SK-N-SH (cell line): ENCODE measurements at places on chromosomes 1 and 21. TPM values are rescaled to one million over a fixed set of nuclear protein-coding genes. Genes with fewer than 3 reads are reported as not detected.

- no peak for DNase-seq
Measured at GRCh38 chr1:48649880-48650279, 126.8 kb downstream of the BEND5 start.

GRCh38 chr1:41009466-41009865 is 12.1 kb downstream of the SLFNL1 start:
- no peak for DNase-seq

DNA sequence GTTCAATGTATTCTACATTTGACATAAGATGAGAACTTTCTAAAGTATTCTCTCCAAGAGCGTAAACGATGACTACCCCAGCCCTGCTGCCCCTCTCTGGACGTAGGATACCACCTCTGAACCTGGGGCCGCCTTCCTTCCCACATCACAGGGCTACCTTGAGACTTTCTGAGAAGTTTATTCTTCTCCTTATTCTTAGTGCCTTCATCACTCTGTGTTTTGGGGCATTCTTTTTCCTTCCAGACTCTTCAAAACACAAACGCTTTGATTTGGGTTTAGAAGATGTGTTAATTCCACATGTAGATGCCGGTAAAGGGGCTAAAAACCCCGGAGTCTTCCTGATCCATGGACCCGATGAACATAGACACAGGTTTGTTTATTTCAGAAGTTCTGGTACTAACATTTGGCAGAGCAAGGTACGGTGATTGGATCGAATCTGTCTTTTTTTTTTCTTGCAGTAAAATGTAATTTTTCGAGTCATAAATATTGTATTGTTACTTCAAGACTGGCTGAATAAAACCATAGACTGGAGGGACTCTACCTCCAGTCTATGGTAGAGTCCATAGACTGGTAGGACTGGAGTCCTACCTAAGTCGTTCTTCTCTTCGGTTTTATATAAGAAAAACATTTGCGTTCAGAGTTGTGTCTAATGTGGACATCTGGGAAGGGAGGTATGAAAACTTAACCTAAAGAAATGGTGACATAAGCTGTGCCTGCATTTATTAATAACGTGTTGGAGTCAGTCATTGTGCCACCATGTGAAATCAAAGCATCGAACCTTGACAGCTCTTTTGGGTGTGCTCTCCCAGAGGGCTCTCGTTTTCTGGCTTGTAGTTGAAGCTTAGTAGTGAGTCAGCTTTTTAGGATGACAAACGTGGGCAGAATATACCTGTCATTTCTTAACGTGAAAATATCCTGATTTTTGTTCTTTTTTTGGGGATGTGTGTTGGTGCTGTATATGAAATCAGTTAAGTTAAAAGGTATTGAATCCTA is 1.2 kb downstream of the MAN1A2 start:
- DNase-seq, result no peak

GRCh38 chr1:52424231-52424636 is 19.8 kb downstream of the PRPF38A start:
- DNase-seq, result no peak

GRCh38 chr1:224660074-224660473 is 44.0 kb downstream of the CNIH3 start:
- DNase-seq, result no peak

GRCh38 chr1:88275259-88275862 is 408.7 kb upstream of the PKN2 start:
- DNase-seq, result no peak

GRCh38 chr1:205266611-205267305 is 39.0 kb downstream of the TMCC2 start:
- DNase-seq, result no peak

DNA sequence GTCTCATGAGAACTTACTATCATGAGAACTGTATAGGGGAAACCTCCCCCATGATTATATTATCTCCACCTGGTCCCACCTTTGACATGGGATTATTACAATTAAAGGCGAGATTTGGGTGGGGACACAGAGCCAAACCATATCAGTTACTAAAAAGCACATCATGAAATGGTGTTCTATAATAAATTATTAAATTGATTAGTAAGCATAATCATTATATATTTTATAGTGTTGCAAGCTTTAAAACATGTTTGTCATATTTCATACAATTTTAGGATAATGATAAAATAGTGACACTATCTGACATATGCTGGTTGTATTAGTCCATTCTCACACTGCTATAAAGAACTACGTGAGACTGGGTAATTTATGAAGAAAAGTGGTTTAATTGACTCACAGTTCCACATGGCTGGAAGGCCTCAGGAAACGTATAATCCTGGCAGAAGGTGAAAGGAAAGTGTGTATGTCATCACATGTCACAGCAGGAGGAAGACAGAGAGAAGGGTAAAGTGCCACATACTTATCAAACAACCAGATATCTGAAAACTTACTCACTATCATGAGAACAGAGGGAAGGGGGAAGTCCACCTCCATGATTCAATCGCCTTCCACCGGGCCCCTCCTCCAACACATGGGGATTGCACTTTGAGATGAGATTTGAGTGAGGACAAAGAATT is 539.2 kb upstream of the OLFM3 start:
- DNase-seq, result no peak

DNA sequence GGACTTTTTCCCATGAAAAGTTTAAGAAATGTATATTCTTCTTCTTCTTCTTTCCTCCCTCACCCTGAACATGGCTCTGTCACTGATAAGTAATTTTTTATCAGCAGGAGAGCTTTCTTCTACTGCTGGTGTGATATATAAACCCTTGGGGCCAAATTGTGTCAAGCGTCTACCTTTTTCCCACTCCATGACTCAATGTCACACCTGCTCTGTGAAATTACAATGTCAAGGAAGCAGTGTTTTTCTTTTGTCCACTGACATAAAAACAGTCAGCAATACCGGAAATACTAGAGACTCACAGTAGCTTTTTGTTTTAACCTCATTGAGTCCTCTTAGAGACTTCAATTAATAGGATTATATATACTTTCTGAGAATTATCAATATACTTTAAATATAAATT is 416.2 kb upstream of the ADGRL4 start:
- DNase-seq, result no peak

GRCh38 chr1:81073580-81073979 is 727.2 kb upstream of the ADGRL2 start:
- no peak for DNase-seq

DNA sequence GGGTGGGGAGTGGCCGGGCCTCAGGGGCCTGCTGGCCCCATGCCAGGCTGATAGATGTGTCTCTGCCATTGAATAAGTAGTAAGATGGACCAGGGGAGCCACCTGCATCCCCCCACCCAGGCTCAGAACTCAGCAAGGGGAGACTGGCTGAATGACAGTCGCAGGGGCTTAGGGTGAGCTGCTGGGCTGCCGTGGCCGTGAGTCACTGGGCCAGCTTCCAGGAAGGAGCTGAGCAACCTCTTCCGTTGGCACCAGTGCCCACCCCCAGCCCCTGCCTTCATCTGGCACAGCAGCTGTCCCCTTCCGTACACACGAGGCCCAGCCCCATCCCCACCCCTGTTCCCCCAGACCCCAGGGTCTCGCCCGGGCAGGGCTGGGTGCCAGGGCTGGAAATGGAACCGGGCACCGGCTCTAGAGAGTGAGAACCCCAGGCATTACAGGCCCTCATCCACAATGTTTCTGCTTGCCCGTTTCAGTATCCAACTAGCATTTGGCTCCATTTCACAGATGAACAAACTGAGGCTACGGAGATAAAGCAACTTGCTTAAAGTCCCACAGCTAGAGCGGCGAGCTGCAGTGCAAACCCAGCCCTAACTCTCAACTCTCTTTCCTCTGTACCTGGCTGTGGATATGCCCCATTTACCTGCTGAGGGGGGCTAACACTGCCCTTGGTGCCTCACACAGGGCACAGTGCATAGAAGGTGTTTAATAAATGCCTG is 10.2 kb downstream of the WNT4 start:
- no peak for DNase-seq

- no peak for DNase-seq
Measured at GRCh38 chr21:21383126-21383525, 384.9 kb downstream of the NCAM2 start.

- DNase-seq, result no peak
Measured at GRCh38 chr1:65002156-65002507, 35.8 kb upstream of the JAK1 start.

DNA sequence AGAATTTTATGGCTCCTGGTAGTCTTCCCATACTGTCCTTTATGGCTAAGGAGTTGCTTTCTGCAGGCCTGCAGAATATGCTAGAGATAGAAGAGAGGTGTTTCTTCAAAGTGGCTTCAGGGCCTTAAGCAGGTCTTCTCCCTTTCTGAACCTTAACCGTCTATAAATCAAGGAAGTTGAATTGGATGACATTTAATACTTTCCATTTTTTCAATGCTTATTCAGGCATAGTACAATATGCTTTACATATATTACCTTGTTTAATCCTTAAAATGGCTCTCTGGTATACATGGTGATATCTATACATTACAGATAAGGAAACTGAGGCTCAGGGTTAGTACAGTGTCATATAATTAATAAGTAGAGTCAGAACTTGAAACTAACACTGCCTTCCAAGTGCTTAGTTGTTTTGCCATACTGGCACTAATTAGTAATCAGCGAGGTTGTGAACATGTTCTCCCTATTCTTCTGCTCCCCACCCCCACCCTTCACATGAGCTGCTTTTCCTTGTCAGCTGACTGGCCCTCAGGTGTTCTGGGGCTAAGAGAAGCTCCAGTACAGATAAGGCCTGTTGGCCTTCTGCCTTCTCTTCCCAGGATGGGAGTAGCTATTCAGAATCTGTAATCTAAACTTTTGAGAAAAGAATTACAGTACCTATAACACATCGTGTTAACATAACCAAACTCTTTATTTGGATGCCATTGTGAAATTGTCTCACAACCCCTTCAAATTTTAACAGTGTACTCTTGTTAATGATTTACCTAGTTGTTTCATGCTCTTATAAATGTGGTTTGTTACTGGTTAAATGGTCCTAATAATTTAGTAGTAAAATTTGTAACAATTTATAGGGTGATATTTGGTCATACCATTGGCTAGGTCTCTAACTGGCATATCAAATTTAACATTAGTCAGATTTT is 13.6 kb downstream of the NFYC start:
- no peak for DNase-seq

The TRAPPC3 gene
- 149 and 169 TPM in 2 replicates for polyA plus RNA-seq

The PSEN2 gene
- polyA plus RNA-seq, result 20.2 and 31.6 TPM in 2 replicates

The TSTD1 gene
- 80.7 and 93.9 TPM in 2 replicates for polyA plus RNA-seq

The LRRC71 gene
- polyA plus RNA-seq, result 0.03 TPM in 1 of 2 replicates, not detected in the other

The MYBPH gene
- 0.12 TPM in 1 of 2 replicates, not detected in the other for polyA plus RNA-seq

The CFHR2 gene
- not detected in 2 replicates for polyA plus RNA-seq
